ENCODE measurements at places on chromosomes 5 and 9.

- DNase-seq: no peak
These were observed 22.9 kb upstream of the MSH3 start for GRCh38 chr5:80631278-80632259.

DNA sequence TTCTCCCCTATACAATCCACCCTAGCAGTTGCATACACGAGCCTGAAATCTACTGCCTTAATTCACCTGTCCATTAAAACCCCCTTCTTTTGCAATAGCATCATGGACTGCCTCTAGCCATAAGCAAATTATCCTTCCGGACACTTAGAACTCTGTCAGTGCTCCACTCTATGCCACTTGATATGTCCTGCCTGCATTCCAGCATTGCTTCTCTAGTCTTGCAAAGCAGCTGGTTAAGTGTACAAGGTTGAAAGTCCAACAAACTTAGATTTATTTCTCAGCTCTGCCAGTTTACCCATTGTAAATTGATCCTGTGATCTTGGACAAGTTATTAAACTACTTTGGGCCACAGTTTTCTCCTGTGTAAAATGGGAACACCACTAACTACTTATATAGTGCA is 197.9 kb downstream of the EPB41L4A start:
- DNase-seq: no peak

GRCh38 chr5:33888587-33888986 is 3.2 kb downstream of the ADAMTS12 start:
- DNase-seq: no peak

- DNase-seq: peak; percentile 50
These were observed 21.9 kb downstream of the MACROH2A1 start for GRCh38 chr5:135376961-135377624.

DNA sequence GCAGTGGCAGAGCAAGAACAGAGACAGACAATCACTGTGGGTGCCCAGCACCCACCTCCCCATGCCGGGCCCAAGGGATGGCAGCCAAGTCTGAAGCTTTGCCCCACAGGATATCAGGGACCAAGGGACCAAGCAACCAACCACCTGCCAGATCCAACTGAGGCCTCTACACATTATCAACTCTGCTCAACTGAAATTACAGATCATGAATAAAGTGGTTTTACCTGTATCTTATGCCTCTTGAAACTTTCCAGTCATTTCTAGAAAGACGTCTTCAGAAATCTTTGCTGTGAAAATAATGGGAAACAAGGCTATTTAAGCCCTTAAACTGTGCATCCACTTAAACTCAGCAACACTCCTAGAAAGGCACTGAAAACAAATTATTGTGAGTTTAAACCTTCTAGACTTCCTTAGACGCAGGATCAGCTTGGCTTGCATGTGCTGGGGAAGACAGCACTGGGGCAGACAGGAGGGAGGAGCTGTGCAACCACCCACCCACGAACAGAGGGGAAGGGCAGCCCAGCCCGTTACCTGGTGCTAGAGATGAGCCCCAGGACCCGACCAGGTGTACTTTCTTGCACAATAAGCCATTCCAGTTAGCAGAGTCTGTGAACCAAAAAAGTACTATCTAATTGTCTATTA is 80.0 kb downstream of the SEMA4D start:
- DNase-seq: no peak

GRCh38 chr5:133907075-133907474 is 61.4 kb downstream of the C5orf15 start:
- no peak for DNase-seq

DNA sequence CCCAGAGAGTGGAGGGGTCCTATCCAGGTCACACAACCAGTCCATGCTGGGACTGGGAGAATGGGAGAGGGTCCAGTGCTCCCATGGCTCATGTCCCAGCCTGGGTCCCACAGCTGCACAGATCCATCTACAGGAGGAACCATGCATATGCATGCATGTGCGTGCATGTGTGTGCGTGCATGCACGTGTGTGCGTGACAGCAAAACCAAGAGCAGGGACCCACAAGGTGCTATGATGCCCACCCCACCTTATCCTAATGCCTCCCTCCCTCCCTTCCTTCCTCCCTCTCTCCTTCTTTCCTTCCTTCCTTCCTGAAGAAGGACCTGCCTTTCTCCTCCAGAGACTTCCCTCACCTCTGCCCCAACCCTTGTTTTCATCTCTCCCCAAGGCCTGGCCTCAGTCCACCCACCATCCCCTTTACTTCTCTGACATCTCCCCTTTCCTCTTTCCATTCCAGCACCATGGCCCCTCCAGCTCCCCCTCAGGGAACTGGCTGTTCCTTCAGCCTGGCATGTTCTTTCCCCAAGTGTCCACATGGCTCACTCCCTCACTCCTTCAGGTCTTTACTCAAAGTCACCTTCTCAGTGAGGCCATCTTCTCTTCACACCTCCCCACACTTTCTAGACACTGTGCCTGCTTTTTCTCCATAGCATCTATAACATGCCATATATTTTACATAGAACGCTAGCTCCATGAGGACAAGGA is 21.8 kb downstream of the AQP7 start:
- no peak for DNase-seq

GRCh38 chr9:128497824-128498610 is 6.5 kb upstream of the GLE1 start:
- no peak for DNase-seq

DNA sequence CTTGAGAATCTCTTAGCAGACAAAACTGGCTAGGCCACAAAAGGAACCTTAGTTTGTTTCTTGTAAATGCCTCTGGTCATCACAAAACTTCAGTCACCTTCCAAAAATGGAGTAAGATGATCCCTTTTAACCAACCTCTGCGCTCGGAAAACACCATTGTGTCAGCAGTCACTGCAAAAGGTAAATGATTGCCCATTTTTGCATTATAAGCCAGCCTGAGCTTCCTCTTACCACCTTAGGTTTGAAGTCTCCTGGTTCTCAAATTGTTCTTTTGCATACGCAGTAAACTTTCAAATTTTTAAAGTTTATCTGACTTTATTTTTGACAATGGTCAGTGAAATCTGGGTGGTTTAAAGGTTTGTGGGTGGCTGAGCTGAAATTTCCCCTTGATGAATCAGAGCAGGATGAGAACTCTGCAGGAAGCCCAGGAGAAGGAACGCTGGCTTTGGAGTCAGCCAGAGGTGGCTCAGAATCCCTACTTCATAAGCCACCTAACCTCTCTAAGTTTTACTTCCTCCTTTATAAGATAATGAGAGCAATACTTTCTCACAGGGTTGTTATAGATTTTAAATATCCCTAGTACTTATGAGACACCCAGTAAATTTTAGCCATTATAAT is 131.4 kb downstream of the MED10 start:
- DNase-seq: no peak

GRCh38 chr9:78539904-78540303 is 243.0 kb downstream of the PSAT1 start:
- no peak for DNase-seq

- no peak for DNase-seq
These were observed 4.6 kb downstream of the ISL1 start for GRCh38 chr5:51387884-51388275.

GRCh38 chr9:75628952-75629351 is 261.5 kb upstream of the PCSK5 start:
- DNase-seq: no peak

GRCh38 chr5:139040081-139040480 is 158.1 kb downstream of the SIL1 start:
- DNase-seq: no peak

DNA sequence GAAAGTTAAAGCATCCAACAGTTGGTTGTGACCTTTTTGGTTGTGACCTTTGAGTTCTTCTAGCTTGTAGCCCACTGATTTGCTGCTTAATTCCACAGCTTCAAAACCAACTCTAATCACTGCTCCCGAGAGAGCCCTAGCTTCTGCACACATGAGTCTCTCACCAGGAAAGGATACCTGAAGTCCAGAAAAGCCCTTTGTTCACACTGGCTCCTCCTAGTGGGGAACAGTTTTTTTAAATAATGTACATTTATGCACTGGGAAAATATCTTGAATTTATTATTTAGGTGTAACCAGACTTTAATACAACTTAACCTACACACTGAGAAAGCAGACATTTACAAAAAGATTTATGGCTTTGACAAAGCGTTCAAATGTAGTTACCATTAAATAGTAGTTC is 120.2 kb upstream of the CCDC152 start:
- DNase-seq: no peak

- DNase-seq: no peak
These were observed 86.9 kb downstream of the CYFIP2 start for GRCh38 chr5:157352756-157353340.

- no peak for DNase-seq
These were observed 371.2 kb downstream of the NFIB start for GRCh38 chr9:13942695-13943094.

- DNase-seq: peak; percentile 8
These were observed 13.6 kb downstream of the SLF1 start for GRCh38 chr5:94632024-94632423.

GRCh38 chr5:92106808-92107207 is 723.7 kb upstream of the ARRDC3 start:
- no peak for DNase-seq

GRCh38 chr5:156254196-156254595 is 72.8 kb upstream of the SGCD start:
- no peak for DNase-seq

All from GM13977 (cell line).